ENCODE measurements at places on chromosomes 12 and 14.

- no peak for DNase-seq
Measured at GRCh38 chr14:52078095-52078531, 9.3 kb upstream of the NID2 start.

DNA sequence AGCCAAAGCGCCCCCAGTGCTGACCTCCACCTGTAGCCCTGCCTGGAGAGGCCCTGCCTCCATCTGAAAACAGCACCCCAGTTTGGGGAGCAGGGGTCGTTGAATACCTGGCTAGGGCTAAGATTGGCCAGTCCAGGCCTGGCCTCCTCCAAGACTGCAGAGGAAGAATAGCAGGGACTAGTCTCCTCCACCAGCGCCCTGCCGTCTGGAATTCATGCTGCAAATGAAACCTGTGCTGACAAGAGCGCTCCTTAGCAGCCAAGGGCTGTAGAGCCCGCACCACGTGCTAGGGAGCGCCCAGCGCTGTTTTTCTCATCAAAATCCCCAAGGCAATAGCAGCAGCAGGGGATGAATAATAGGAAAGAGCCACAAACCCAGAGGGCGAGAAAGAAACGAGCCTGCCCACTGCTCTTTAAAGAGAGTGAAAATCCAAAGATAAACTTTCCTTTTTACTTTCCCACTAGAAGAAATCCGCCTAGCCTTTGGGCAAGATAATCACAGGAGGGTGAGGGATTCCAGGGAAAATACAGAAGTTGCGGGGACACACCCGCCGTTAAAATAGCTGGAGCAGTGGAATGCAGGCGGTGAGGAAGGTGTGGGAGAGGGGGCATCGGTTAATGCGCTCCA, 3.3 kb downstream of the COL2A1 start:
- DNase-seq: peak; percentile 95

- peak; percentile 64 for DNase-seq
Measured at GRCh38 chr14:65791191-65791981, 378.9 kb downstream of the FUT8 start.

- peak; percentile 24 for DNase-seq
Measured at GRCh38 chr12:11840366-11840765, 190.9 kb downstream of the ETV6 start.

DNA sequence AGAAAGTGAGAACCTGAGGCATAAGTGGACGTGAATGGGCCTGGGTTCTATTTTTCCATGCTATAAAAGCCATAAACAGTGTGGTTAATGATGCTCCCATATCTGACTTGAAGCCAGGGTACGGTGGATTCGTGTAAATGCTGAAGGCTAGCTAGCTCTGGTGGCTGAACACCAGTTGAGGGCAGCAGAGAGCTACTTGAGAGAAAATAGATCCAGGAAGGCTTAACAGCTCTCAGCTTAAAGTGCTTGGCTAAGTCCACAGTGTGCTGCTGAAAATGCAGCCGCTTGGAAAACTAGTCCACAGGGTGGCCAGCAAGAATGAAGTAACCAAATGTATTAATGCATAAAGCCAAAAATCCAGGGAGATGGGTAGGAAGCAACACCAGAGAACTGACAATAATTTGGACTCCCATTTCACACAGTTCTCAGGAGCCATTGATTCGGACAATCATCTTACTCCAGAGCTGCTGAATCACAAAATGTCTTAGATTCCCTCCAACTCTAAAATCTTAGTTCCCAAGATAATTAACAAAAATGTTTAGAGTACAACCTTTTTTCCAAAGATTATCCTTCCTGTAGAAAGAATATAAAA, 15.0 kb upstream of the FOXG1 start:
- peak; percentile 80 for DNase-seq

- no peak for DNase-seq
Measured at GRCh38 chr14:37083599-37083998, 88.8 kb downstream of the SLC25A21 start.

DNA sequence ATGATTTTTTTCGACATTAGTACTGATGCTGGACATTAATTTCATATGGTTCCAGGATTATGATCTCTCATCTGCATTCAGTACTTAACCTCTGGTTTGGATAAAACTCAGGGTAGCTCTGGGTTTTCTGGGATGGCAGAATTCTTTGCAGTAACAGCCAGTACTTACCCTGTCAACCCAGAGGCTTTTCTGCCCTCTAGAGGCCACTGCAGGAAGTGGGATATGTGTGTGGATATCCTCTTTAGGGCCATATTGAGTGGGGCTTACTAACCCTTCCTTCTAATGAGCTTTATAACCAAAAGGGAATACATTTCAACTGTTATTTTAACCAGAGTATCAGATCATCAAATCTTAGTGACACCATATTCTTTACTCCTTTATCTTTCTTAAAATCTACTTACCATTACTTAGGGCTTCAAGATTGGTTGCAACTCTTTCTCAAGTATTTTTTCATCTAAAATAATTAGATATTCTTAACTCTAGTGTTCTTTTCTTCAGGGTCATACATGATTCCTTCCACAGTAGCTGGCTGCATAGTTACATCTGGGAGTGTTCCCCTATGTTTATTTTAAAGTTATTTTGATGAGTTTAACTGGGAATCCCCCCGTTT, 488.0 kb upstream of the STXBP6 start:
- DNase-seq: peak; percentile 84

GRCh38 chr14:102084931-102085330, 1.9 kb downstream of the HSP90AA1 start:
- DNase-seq: no peak

DNA sequence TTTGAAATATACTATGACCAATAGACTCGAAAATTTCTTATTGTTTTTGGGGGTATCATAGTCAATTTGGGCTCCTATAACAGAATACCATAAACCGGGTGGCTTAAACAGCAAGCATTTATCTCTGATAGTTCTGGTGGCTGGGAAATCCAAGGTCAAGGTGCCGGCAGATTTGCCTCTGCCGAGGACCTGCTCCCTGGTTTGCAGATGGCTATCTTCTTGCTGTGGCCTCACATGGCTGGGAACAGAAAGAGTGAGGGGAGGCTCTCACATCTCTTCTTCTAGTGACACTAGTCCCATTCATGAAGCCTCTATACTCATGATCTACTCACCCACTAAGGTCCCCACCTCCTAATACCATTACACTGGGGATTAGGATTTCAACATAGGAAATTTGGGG, 70.7 kb downstream of the BORCS5 start:
- no peak for DNase-seq

DNA sequence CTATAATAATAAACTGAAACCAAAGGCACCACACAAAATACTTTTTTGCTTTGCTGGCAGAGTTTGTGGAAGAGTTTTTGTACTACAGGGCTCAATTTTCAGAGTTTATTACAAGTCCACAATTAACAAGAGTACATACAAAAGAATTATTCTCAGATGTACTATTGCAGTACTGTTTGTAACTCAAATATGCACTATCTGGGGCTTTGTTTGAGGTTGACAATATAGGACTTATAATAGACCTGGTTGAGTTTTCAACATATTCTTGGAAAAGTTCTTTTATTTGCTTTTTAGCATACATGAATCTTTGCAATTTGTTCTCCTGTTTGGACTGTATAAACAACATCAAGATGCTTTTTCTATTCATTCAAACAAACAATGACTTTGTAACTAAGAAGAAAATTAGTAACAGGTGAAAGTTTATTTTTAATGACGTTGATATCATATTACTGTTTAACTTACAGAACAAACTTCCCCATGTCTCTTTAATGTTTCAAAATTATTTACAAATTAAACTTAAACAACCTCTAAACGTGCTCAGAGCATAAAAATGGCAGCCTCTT, 407.4 kb upstream of the PRICKLE1 start:
- DNase-seq: no peak

GRCh38 chr12:115946092-115946491, 331.4 kb downstream of the MED13L start:
- DNase-seq: peak; percentile 38

GRCh38 chr12:71771069-71771468, 16.4 kb downstream of the RAB21 start:
- no peak for DNase-seq

Data from islet precursor cell (in vitro differentiated cells).